ENCODE measurements at places on chromosomes 11 and 22.

- DNase-seq = no peak
Observed at GRCh38 chr11:43788421-43788820, 92.2 kb upstream of the ALKBH3 start.

DNA sequence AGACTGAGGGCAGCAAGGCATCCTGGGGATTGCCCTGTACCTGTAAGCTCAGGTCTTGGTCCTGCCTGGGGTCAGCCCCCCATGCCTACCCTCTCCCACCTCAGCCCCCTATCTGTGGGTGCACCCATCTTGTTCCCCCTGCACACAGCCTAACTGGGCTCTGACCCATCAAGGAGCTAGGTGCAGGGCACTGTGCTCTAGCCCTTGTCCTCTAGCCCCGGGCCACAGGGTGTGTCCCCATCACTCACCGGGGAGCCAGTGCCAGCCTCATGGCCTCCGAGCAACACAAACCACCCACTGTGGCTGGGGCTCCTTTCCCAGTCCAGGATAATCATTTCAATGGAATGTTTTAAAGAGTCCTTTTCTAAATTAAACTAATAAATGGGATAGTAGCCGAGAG, 293.9 kb upstream of the PLET1 start:
- no peak for DNase-seq

DNA sequence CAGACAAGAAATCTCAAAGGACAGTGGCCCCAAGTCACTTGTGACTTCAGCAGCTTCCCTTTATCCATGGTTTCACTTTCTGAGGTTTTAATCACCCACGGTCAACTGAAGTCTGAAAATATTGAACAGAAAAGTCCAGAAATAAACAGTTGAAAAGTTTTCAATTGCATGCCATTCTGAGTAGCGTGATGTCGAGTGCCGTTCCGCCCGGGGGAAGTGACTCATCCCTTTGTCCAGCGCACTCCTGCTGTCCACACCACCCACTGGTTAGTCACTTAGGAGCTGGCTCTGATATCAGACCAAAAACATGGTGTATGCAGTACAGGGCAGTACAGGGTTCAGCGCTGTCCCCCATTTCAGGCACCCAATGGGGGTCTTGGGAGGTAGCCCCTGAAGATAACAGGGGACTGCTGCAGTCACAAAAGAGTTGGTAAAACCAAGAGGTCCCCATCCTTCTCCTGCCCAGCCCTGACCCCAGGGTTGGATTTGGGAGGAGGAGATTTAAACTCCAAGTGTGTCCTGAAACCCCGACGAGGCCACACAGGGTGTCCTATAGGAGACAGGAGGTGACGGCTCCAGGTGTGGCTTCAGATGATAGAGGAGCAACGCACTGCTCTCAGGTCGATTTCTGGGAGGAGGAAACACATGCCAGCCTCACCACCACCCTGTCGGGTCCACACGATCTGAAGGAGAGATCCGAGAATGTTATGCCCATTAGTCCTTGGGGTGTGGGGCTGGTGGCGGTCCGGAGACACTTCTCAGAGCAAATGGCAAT, 390.1 kb downstream of the CTTN start:
- no peak for DNase-seq

- no peak for DNase-seq
Observed at GRCh38 chr11:124276081-124276480, 19.9 kb downstream of the OR8G5 start.

GRCh38 chr11:114256176-114256966, 39.8 kb upstream of the NNMT start:
- DNase-seq = no peak

GRCh38 chr11:10742460-10743208, 8.4 kb upstream of the CTR9 start:
- DNase-seq = no peak

GRCh38 chr22:17132112-17132511, 11.0 kb upstream of the TMEM121B start:
- no peak for DNase-seq

GRCh38 chr11:15607361-15608036, 492.8 kb downstream of the INSC start:
- no peak for DNase-seq

DNA sequence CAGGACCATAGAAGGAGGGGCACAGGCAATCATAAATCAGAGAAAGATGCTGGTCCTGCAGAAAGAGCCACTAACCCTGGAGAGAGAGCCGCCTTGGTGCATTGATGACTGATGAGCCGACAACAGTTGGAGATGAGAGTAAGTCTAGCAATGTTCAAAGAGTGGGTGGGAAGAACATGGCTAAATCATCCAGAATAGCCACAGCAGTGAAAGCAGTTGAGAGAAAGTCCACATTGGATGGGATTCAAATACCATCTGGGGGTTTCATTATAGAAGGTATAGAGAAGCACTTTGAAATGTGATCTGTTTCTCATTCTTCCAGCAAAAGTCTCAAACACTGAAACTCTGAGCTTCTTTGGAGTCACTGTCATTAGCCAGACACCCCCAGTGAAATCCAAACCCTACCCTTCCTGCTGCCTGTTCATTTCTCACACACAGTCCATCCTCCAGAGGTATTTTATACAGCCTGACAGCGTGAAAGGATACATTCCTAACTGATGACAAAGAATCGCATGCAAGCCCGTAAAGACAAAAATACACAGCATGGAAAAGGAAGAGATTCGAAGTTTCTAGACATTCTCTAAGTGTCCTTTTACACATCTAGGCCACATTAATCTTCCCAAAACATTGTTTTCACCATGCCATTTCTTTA, 303.1 kb upstream of the MPPED2 start:
- no peak for DNase-seq

DNA sequence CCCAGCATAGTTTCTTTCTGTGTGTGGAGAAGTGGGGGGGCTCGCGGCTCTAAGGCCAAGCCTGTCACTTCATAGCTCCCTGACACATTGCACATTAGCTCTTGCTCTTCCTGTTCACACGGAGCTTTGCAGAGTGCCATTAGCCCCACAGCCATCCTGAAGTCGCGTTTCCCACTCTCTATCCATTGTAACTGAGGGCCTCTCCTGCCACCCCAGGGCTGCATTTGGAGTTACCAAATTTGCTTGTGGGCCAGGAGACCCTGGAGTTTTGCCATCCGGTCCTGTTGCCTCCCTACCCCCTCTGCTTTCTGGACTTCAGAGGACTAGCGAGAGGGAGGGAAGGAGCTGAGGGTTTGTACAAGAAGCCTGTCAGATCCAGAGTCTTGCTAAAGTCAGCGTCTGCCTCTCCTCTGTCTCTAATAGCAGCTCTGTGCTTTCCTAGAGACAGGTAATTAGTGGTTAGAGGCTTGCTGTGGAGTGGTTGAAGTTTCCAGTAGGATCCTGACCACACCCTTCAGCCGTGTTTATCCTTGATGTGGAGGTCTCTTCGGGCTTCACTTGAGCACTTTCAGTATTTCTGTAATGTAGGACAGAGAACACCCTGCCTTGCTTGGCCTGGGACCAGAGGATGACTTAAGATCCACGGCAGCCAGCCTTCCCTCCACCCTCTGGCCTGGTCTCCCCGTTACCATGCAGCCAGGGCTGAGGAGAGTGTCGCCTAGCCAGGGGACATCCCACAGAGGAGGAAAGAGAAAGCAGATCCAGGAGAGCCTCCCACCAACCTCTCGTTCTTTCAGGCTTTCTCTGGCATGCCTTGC, 14.1 kb downstream of the DCPS start:
- DNase-seq = no peak

DNA sequence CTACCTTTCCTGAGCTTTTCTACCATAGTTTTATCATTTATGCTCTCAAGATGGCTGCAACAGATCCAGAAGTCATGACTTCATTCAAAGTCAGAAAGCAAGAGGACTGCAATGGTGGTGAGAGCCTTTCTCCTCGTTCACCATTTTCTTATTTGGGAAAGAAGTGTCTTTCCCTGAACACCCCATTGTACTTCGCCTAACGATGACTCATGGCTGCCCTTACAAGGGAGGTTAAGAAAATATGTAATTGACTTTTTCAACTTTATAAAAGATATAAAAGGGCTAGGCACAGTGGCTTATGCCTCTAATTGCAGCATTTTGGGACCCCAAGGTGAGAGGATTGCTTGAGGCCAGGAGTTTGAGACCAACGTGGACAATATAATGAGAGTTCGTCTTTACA, 541.7 kb downstream of the METTL15 start:
- DNase-seq = no peak
